ENCODE measurements at places on chromosomes 2 and 18.

DNA sequence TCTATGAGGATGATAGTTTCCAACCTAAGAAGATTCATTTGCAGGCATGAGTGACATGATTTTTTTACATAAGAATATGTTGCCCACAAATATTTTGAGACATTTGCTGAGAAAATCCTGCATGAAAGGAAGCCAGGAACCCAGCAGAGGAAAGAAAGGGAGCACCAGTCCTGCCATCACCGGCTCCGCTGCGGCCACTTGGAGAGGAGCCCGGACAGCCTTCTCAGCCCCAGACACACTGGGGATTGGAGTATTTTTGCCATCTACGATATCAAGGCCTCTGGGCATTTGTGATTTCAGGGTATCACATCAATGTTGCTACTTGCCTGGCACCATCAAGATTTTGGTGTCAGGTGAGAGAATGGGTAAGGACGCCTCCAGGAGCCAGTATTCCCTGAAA is 228.3 kb downstream of the PTGR3 start:
- no peak for DNase-seq

DNA sequence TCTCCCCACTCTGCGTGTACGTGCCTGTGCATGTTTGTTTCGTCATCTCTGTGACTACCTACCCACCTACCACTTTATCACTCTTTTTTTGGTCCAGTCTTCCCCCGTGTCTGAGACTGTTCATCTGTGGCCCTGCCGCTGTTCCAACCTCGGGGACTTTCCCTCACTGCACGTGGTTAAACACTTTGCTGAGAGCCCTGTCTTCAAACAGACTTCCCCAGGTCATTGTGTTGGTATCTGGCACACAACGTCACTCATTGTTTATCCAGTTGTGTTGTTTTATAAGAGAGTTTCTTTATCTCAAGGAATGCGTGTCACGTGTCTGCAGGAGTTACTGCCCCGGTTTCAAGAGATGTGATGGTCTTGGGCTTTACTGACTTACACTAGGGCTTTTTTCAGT is 262.0 kb upstream of the RASGRP3 start:
- no peak for DNase-seq

GRCh38 chr18:74395648-74396154 is 61.4 kb downstream of the DIPK1C start:
- no peak for DNase-seq

DNA sequence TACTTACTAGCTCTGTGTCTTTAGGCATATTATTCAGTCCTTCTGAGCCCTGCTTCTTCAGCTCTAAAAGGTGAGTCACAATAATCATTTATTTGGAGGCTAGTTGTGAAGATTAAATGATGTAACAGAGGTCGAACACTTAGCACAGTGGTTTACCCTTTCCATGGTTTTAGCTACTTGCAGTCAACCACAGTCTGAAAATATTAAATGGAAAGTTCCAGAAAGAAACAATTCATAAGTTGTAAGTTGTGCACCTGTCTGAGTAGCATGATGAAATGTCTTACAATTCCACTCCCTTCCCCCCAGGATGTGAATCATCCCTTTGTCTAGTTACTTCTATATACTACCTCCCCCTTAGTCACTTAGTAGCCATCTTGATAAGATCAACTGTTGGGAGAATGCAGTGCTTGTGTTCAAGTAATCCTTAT is 217.6 kb upstream of the THUMPD2 start:
- DNase-seq: no peak

- no peak for DNase-seq
These were observed 36.1 kb upstream of the MAPRE3 start for GRCh38 chr2:26934335-26934724.

DNA sequence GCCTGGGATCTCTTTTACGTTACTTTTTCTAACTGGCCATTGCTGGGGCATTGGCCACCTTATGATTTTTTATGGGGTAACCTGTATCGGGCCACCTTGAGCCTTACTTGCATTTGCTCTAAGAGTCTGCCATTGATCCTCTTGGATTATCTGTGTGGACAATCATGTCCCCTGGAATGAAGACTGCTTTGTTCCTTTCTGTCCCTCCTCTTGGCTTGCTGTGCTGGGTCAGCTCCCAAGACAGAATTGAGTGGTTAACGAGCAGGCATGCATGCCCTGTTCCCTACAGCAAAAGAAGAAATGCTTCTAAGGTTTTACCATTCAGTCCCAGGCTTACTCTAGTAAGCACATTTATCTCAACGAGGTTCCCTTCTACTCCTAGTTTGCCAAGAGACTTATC is 46.3 kb downstream of the MAL start:
- no peak for DNase-seq

DNA sequence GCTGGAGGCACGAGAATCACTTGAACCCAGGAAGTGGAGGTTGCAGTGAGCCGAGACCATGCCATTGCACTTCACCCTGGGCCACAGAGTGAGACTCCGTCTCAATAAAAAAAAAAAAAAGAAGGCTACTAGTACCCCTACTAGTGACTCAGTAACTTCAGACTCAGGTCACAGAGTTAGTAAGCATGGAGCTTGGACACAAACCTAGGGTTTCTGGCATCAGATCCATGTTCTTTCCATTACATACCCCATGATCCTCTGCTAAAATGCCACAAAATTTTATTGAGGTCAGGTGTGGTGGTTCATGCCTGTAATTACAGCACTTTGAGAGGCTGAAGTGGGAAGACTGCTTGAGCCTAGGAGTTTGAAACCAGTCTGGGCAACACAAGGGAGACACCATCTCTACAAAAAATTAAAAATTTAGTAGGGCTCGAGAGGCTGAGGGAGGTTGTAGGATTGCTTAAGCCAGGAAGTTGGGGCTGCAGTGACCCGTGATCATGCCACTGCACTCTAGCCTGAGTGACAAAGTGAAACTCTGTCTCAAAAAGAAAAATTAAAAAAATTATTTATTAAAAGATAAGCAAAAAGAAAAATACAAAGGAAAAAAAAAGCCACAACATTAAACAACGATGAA is 45.1 kb downstream of the DHX57 start:
- DNase-seq: no peak

- no peak for DNase-seq
These were observed 445.6 kb upstream of the POU3F3 start for GRCh38 chr2:104408266-104408665.

- no peak for DNase-seq
These were observed 15.5 kb downstream of the CACNB4 start for GRCh38 chr2:152083202-152083875.

DNA sequence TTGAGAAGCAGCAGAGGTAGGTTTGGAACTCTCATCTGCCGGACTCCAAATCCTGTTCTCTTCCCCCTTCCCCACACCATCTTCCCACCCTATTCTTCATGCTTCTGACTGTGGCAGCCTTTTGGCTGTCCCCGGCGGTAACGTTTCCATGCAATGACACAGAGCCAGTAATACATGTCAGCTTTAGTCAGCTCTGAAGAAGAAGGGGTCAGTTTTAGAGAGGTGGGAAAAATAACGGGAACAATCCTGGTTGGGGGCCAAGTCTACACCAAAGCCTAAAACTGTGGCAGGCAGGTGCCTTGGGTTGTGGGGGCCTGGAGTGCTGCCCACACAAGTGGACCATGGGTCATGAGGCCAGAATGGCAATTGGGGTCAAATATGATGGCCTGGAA is 106.8 kb downstream of the LPIN1 start:
- DNase-seq: no peak

DNA sequence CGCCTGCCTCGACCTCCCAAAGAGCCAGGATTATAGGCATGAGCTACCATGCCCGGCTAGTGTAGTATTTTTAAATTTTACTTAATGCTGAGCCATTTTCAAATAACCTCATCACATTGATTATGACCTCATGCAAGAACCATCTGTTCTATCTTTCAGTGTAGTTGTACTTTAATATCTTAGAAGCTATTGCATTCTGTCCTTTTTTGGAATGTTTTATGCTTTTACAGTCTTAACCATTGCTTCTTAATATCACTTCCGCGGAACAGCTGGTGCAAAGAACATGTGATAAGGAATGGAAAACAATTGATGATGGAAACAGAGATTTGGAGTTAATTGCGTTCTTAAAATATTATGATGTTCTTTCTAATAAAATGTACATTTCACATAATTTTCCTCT is 2.7 kb downstream of the GEN1 start:
- DNase-seq: no peak

DNA sequence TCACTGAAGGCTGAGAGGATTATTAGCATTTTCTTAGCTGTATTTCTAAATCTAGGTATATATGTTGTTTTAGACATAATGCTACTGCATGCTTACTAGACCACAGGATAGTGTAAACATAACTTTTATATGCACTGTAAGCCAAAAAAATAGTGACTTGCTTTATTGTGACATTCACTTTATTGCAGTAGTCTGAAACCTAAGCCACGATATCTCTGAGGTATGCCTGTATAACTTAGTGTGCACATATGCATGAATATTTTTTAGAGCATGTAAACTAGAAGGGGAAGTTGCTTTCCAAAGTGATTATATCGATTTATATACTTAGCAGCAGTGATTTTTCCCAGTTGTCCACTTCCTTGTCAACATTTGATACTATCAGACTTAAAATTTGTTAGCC is 81.8 kb downstream of the SOS1 start:
- DNase-seq: no peak

- no peak for DNase-seq
These were observed 602 bp upstream of the ADAM17 start for GRCh38 chr2:9556121-9556743.

- DNase-seq: no peak
These were observed 14.0 kb downstream of the ANXA4 start for GRCh38 chr2:69755862-69756467.

DNA sequence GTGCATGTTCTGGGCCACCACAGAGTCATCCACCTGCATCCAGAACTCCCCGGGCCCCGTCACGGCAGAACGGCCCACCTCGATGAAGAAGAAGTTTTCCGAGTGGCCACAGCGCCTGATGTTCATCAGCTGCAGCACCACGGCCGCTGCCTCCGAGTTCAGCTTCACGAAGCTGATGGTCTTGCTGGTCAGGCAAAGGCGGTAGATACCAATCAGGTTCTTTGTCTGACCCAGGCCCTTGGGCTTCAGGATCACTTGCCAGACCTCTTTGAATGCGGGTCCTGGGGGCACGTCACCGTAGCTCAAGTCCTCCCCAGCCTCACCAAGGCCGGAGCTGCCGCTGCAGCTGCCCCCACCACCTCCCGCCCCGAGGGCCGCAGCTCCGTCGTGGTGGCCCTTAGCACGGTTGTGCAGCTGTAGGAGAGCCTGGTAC is 1.6 kb downstream of the IRS1 start:
- no peak for DNase-seq

- no peak for DNase-seq
These were observed 193.6 kb downstream of the MTCL1 start for GRCh38 chr18:8899000-8899399.

- DNase-seq: no peak
These were observed 262.0 kb downstream of the MEIS1 start for GRCh38 chr2:66696886-66697285.

- no peak for DNase-seq
These were observed 444.6 kb downstream of the RIT2 start for GRCh38 chr18:42670860-42671259.

DNA sequence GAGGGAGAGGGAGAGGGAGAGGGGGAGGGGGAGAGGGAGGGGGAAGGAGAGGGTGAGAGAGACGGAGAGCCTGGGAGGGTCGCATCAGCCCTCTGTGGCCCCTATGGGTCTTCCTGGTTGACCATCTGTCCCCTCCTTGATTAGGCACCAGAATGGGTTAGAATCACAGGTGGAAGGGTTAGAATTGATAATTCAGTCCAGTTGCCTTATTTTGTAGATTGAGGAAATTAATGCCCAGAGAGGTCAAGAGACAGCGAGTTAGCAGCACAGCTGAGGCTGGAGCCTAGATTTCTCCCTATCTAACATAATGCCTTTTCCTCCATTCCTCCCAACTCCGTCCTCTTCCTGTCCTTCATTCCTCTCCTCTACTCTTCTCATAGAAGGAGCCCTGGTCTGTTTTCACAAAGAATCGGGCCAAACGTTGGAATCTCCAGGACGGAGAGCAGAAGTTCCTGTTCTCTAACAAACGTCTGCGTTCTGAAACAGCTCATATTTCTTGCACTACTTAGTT is 338 bp upstream of the THUMPD2 start:
- DNase-seq: no peak

DNA sequence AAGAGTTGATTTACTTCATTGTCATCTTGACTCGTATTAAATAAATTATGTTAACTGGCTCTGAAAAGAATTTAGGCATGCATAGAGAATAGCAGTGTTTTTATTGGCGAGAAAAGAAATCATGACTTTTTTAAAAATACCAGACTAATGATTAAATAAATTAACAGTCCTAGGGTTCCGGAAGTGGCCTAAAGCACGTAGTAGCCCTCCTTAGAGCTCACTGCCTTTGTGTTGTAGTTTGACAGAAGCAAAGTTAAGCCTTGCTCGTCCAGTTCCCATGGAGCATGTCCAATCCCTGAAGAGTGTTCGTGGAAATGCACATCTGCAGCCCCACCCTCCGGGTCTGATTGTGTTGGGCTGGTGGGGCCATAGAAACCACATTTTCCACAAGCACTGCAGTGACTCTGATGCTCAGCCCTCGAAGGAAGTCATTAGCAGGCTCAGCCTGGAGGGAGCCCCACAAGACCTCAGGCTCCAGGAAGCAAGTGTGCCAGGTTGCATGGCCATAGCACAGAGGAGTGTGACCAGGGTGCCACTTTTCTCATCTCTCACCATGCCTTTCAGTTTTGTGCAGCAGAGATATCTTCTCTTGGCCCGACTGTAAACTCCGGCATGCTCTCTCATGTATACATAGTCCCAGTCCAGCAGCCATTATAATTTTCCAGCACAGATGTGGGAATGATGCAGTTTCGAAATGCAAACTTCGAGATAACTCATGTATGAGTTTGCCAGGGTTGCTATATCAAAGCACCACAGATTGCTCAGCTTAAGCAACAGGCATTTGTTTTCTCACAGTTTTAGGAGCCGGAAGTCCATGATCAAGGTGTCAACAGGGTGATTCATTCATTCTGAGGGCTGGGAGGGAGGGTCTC is 188.6 kb upstream of the SH3BP4 start:
- no peak for DNase-seq

DNA sequence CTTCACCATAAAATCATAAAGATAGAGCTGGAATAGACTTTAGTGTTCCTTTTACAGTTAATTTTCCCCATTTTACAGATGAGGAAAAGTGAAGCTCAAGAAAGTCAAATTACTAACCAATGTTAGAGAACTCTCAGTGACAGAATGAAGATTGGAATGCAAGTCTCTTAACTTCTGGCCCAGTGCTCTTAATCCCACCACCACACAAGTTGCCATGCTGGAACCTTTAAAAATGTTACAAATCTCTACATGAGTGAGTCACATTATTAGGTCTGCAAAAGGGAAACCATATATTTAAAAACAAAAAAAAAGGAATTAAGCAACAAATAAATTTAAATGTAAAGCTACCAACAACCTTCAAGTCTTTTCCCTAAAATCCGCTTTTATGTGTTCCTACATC is 3.5 kb downstream of the NCKAP1 start:
- DNase-seq: no peak

DNA sequence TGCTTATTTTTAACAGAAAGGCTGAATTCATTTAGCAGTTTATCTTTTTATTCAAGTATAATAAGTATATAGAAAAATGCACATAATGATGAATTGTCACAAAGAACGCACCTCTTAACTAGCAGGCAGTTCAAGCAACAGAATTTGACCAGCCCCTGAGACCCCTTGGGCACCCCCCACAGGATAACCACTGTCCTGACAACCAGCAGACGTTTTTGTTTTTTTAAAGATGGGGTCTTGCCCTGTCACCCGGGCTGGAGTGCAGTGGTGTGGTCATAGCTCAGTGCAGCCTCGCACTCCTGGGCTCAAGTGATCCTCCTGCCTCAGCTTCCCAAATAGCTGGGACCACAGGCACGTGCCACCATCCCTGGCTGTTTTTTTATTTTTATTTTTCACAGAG is 14.0 kb downstream of the PRELID3A start:
- DNase-seq: no peak

GRCh38 chr2:75142081-75142480 is 57.2 kb downstream of the TACR1 start:
- DNase-seq: no peak
